Mucosa of descending colon (tissue), 3 donors: ENCODE measurements at places on chromosomes 2 and 18. TPM values are rescaled to one million over a fixed set of nuclear protein-coding genes. Genes with fewer than 3 reads are reported as not detected.
A peak's percentile ranks its signal among the peaks of the same experiment; 100 is the strongest.

GRCh38 chr2:173414823-173415322 is 60.2 kb downstream of the CDCA7 start:
- no peak for DNase-seq

- no peak for DNase-seq
Observed at GRCh38 chr2:185161701-185162100, 563.4 kb downstream of the ZNF804A start.

DNA sequence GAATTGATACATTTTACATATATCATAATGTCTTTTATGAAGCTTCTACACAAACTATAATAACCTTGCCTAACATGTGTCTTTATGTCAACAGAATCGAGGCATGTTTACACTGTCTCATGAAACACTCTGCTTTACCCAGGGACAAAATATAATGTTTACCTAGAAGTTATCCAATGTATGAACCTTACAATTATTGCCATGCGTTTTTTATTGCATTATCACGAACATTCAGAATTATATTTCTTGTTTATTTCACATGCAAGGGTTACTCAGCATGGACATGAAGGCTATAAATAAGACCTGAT is 19.8 kb downstream of the LONRF2 start:
- no peak for DNase-seq

The EGR4 gene
- not detected for total RNA-seq

The FBXO15 gene
- not detected for total RNA-seq

The UGT1A5 gene
- total RNA-seq, result 2.1 TPM

The SPOPL gene
- 28.3 TPM for total RNA-seq

DNA sequence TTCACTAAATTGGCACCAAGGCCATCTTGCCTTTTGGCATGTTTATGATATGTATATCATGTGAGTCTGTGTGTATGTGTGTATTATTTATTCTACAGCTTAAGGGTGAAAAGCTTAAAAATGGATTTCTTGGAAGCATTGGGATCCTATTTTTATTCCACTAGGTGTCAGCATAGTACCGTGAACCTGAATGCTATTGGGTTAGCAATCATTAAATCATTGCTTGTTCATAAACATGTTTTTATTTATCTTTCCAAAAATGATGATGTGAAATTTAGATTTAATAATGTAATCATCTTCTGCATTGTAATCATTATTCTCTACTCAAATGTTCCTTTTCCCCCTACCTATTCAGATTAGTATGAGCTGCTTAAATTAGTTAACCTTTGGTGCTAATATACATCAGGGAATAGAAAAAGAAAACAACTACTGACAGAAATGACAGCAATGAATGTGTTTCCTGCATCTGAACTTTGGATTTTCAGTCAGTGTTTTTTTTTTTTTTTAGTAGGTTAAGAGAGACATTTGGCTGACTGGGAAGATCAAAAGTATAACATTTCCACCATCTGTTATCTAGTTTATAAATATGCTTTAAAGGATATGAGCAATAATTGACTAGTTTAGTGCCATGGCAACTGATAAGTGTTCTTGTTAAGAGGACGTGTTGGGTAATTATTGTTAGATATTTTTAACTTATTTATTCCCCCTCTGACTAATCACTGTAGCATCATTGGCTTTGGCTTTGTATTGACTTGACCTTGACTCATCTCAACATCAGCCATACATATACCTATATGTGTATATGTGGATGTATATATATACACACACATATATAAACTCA is 14.1 kb upstream of the ZSWIM2 start:
- DNase-seq, result no peak

DNA sequence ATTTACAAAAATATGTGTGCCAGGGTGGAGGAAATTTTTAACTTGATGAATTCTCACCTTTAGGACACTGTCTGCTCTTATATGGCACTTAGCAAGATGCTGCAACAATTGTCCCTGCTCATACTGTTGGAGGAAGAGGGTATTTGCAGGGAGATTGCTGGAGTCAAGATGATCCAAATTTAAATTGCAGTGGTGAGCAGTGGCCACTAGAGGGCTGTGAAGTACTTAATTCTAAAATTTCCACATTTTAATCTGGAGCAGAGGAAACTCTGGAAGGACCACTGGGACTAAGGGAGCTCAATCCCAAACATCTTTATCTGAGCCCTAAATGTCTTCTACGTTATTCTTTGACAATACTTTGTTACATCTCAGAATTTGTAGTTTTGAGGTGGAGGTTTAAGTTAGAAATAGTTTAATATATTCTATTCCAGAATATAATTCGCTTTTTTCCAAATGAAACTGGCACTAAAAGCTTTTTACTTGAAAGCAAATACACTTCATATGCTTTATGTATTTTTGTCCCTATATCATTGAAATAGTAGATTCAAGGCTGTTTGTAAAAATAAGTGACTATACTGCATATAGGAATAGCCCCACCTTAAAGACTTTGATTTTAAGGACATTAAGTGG is 33.0 kb upstream of the PTH2R start:
- peak; percentile 47 for DNase-seq

DNA sequence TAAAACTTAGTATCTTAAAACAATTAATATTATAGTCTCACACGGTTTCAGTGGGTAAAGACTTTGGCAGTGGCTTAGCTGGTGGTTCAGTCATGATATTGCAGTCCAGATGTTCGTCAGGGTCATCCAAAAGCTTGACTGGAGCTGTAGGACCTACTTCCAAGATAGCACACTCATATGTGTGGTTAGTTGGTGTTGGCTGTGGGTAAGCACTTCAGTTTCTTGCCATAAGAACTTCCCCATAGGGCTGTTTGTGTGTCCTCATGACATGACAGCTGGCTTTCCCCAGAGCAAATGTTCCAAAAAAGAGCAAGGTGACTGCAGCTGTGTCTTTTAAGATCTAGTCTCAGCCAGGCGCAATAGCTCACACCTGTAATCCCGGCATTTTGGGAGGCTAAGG is 48.5 kb upstream of the EPC2 start:
- DNase-seq, result no peak

GRCh38 chr18:79927607-79928562 is 23.6 kb downstream of the SLC66A2 start:
- peak; percentile 18 for DNase-seq

GRCh38 chr2:216341121-216341520 is 31.2 kb downstream of the MARCHF4 start:
- no peak for DNase-seq

The CCDC74B gene
- total RNA-seq, result 0.12 TPM

GRCh38 chr2:156663757-156664409 is 227.7 kb downstream of the GPD2 start:
- DNase-seq, result no peak

DNA sequence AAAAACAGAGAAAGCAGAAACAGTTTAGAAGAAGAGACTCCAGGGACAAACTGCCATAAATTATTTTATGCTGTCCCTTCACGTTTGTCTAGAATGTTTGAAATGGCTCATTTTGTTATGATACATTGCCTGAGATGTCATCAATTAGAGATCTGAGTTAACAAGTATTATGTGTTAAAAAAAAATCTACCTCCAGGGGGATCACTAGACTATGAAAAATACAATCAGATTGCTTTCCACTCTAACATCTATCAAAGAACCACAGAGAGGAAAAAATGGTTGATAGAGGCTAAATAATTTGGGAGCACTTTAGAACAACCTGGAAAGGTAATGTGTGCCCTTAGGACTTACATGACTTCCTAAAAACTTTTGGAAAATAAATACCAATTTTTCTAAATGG is 103.8 kb upstream of the CCDC150 start:
- DNase-seq, result no peak

GRCh38 chr2:67322353-67323001 is 74.7 kb upstream of the ETAA1 start:
- no peak for DNase-seq

GRCh38 chr2:40433736-40434135 is 18.2 kb downstream of the SLC8A1 start:
- no peak for DNase-seq

DNA sequence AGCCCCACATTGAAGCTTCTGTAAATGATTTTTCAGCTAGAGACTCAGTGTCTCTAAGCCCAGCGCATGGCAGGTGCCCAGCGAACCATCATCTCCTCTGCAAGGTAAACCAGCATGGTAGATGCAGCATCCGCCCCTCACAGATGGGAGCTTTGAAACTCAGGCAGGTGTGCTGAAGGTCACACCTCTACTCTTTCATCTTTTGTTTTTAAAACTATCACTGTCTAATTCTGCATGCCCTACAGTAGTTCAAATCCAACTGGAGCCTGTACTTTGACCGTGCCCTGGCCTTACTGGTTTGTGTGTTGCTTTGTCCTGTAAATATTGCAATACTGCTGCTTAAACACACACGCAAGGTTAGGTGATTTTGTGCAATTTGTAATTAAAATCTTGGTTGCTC is 831.1 kb downstream of the GALR1 start:
- no peak for DNase-seq

DNA sequence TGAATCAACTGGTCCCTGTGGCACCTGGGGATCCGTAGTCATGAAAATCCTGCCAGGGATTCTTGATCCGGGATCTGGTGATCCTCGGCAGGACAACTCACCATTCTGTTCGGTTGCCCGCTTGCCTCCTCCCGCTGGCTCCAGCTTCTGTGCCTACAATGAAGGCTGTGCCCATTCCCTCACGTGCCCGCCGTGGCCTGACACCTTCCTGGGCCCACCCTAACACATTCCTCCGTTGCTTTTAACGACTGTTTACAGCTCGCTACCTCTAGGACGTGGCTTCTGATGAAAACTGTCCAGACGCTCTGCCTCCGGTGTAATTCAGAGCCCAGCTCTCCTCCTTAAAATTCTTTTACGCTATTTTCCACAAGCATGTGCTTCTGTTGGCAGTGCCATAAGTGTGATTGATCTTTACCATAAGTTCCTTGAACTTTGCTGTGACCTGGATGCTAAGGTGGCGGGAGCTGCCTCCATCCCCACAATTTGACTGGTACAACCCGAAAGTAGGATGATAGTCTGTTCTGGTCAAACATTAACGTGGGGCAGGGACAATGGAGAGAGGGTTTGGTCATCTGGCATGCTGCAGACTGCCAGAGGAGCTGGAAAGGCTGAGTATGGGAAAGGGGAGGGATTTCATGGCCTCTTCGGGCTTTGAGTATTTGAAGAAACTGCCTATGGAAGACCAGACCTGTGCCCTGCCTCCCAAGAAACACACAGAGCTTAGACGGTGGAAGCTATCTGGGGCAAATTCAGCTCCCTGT is 206.8 kb upstream of the TNP1 start:
- DNase-seq, result no peak

DNA sequence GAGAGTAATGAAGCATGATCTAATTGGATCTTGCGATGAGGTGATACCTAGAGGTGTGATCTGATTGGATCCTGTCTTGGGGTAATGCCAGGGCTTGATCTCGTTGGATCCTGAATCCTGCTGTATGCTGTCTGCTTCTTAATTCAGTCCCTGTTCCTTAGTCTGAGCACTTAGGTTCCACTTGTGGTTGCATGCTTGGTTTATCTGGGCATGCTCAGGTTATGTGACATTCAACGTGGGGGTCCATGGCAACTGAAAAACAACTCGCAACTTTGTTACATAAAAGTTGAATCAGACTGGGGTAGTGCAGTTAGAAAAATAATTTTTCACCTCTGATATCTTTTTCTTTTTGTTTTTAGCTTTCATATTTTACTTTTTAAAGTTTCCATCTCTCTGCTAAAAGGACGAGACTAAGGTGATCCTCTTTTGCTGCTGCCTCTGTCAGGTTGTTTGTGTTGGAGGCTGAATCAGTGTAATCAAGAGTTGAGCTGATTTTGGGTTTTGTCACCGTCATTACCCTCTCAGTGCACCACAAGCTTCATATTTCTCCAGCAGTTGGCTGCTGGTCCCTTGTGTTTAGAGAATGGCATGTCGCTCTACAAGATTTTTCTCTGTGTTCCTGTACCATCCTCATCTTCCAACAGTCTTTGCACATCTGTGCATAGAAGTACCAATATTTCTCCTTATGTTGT is 67.9 kb downstream of the NCOA1 start:
- DNase-seq, result no peak

- DNase-seq, result no peak
Observed at GRCh38 chr2:177078855-177079254, 133.7 kb upstream of the HNRNPA3 start.

DNA sequence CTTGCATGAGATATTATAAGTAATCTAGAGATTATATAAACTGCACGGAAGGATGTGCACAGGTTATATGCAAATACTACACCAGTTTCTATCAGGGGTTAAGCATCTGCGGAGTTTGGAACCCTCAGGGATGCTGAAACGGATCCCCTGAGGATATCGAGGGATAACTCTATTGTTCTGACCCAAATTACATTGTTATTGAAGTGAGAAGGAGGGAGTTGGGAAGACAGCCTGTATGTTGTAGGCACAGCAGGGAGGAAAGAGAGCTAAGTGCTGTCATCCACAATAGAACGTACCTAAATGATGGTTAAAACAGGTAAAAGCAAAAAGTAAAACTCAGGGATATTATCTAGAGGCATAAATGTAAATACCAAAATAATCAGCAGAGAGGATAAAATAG is 44.6 kb upstream of the SMAD2 start:
- no peak for DNase-seq

GRCh38 chr2:28661589-28662001 is 90.0 kb upstream of the PPP1CB start:
- peak; percentile 63 for DNase-seq

The FAM110C gene
- 14.2 TPM for total RNA-seq

The SCN7A gene
- 76.2 TPM for total RNA-seq

DNA sequence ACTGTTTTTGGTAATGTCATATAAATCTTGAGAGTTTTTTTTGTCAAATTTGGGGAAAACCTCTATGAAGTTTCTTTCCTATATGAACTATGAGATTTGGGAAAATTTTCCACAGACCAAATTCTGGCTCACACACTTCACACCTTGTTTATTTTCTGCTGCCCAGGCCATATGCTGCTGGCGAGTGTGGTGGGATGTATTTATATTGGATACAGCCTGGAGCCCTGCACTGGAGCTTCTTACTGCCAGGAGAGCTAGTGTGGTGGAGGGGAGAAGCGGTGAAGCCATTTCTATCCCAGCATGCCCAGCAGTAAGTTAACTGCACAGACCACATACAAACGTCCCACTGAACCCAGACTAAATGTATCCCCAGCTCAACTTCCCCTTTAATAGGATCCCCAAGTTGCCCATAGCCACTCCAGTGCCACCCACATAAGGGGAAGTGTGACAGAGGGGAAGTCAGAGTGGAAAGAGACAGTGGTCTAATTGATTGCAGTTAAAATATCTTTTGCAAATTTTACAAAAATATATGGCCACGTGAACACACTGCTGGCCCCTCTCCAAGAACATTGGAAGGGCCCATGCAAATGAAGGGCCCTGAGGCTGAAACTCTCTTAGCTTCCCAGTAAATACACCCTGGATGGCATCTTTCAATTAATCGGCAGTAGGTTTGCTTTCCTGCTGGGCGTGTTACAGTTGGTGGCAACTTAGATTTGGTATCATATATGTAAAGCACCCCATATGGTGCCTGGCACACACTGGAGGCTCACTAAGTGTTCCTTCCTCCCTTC is 146.6 kb upstream of the ITGA6 start:
- no peak for DNase-seq

- DNase-seq, result no peak
Observed at GRCh38 chr2:123732563-123732962, 292.5 kb upstream of the CNTNAP5 start.
